ENCODE measurements at places on chromosomes 7 and 10.

DNA sequence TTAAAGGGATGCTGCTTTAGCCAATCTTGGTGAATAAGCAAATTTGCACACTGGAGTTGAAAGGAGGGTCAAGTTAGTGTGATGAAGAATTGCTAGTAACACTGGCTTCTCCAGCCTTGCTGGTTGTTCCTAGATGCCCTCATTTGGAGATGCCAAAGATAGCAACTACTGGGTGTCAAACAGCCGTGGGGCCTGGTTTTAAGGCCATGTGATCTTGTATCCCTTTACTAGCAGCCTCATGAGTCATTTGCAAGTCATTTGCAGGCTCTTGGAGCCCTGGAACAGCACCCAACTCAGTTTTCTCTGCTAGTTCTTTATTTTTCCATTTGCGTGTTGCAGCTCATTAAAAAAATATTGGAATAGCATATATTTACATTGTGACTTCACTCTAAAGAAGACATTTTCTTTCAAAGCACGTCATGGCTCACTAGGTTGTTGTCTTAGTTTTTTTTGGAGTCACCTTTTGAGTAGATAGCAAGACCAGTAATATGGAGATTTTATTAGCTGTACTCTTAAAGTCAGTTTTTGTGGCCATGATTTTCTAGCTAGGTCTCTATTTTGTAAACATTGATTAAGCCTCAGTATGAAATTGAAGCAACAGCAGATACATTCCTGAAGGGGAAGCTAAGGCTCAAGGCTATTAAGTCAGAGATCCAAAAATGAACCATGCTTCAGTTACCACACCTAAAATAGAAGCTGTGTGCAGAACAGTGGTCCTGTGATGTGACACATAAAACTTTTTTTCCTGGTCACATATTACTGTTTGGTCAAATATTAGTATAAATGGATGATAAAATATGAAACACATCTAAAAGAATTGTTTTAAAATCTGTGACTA, 1.3 kb downstream of the LSMEM1 start:
- H3K27ac ChIP-seq: no peak overlapping the region
- H3K4me1 ChIP-seq: no peaks in the 10 kb centered on the region
- DNase-seq: no peak
- H3K4me3 ChIP-seq: no peak overlapping the region

- H3K27ac ChIP-seq: no peak overlapping the region
- H3K36me3 ChIP-seq: peaks cover 6% of the 10 kb centered on the region
- no peaks in the 10 kb centered on the region for H3K27me3 ChIP-seq
- no peak overlapping the region for H3K4me3 ChIP-seq
- no peaks in the 10 kb centered on the region for H3K4me1 ChIP-seq
- no peak for DNase-seq
Observed at GRCh38 chr10:102785818-102786217, 42.1 kb downstream of the WBP1L start.

DNA sequence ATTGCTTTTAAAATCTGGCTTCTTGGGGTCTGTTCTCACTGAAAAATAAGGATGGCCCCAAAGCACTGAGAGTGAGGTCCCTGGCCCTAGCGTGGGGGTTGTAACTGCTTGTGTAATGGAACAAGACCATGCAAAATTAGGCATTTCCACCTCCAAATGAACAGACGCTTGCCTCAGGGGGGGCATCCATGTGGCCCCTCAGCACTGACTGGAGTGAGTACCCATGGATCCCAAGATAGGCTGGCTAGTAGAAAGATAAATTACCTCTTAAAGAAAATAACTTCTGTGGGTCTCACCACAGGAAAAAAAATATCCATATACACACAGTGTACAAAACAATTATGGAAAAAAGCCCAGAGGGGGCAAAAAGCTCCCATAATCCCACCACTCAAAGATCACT, 15.2 kb upstream of the CPA1 start:
- no peak overlapping the region for H3K4me3 ChIP-seq
- H3K4me1 ChIP-seq: no peaks in the 10 kb centered on the region
- H3K36me3 ChIP-seq: no peaks in the 10 kb centered on the region
- no peaks in the 10 kb centered on the region for H3K27me3 ChIP-seq

- H3K36me3 ChIP-seq: no peaks in the 10 kb centered on the region
- no peak overlapping the region for H3K4me3 ChIP-seq
- no peaks in the 10 kb centered on the region for H3K27me3 ChIP-seq
- H3K27ac ChIP-seq: no peak overlapping the region
Observed at GRCh38 chr7:19561121-19561805, 147.6 kb downstream of the POLR1F start.

DNA sequence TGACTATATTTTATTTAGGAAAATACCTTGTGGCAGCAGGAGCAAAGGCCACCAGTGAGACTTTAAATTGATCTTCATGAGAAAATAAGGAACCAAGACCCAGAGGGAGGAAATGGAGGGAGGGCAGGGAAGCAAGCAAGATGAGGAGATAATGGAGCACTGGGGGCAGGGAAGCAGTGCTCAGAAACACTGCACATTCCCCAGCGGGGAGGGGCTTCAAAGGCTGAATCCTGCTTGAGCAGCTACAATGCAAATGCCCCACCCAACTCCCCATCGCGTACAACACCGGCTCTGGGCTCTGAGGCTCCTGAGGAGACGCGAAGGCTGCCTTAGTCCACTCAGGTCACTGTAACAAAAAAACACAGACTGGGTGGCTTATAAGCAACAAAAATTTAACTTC, 503.8 kb downstream of the GRID1 start:
- no peaks in the 10 kb centered on the region for H3K27me3 ChIP-seq
- H3K4me3 ChIP-seq: no peak overlapping the region
- no peaks in the 10 kb centered on the region for H3K36me3 ChIP-seq
- DNase-seq: no peak
- no peak overlapping the region for H3K27ac ChIP-seq

DNA sequence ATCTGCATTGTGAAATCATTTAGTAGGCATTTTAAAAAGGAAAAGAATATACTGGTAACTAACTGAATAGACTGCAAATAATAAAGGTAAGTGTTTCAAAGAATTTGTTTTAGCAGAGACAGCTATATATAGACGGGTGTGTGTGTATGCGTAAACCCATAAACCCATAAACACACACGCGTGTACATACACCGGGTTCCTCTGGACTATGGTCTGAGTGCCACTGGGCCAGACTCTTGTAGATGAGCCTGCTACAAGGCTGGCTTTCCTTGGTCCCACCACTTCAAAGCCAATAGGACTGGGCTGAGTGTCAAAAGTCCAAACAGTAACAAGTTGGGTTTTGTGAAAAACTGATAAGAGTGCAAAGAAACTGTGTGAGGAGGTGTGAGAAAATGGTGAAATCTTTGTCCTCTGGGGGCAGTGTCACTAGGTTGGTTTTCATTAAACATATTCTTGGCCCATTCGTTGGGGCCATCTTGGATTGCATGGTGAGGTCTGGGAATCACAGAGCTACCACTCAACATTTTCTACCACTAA, 39.8 kb downstream of the GNA12 start:
- no peak overlapping the region for H3K27ac ChIP-seq
- H3K4me1 ChIP-seq: no peaks in the 10 kb centered on the region
- no peak for DNase-seq

- H3K27me3 ChIP-seq: no peaks in the 10 kb centered on the region
- H3K4me1 ChIP-seq: peaks cover 13% of the 10 kb centered on the region
- DNase-seq: no peak
- H3K27ac ChIP-seq: no peak overlapping the region
- peaks cover 41% of the 10 kb centered on the region for H3K36me3 ChIP-seq
Observed at GRCh38 chr7:5647816-5648215, 133.6 kb downstream of the RNF216 start.

- no peak for DNase-seq
- H3K36me3 ChIP-seq: no peaks in the 10 kb centered on the region
- no peak overlapping the region for H3K4me3 ChIP-seq
Observed at GRCh38 chr10:8531116-8531515, 476.6 kb downstream of the GATA3 start.

DNA sequence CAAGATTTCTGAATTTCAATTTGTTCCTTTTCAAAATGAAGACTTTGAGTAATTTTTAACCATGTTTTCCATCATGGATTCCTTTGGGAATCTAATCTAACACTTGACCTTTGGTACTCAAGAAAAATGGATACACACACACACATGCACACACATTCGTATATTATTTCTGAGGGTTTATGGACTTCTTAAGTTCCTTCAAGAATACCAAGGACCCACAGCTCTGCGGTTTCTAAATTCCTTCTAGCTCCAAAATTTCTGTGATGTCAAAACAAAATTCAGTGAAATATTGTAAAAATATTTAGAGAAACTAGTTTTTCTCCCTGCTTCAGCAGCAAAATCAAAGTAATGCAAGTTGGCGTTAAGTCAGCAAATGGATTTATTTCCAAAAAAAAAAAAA, 98.3 kb upstream of the FAM13C start:
- H3K27ac ChIP-seq: no peak overlapping the region
- no peaks in the 10 kb centered on the region for H3K4me1 ChIP-seq
- H3K27me3 ChIP-seq: no peaks in the 10 kb centered on the region
- no peaks in the 10 kb centered on the region for H3K36me3 ChIP-seq
- H3K4me3 ChIP-seq: no peak overlapping the region

GRCh38 chr7:29443552-29443951, 120.1 kb upstream of the PRR15 start:
- no peaks in the 10 kb centered on the region for H3K27me3 ChIP-seq
- DNase-seq: no peak
- H3K4me1 ChIP-seq: no peaks in the 10 kb centered on the region

DNA sequence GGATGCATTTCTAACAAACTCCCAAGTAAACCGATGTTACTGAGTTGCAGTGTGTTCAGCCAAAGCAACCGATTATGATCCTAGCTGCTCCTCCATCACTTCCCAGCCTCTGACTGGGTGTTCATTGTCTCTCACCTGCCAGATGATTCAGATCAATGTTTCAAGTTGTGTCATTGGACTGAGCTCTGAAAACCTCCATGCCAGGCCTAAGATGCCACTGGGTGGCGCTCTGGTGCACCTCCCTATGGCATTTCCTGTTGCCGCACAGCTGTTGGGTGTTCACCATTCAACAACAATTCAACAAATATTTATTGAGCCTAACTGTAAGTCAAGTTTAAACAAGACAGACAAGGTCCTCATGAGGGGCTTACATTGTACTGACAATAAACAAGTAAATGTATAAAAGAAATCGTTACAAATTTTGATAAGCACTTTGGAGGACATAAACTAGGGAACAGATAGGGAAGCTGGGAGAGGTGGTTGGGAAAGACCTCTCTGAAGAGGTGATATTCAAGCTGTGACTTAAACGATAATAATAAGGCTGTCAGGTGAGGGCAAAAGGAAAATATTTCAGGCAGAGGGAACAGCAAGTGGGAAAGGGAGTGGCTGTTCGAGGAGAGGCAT, 22.8 kb downstream of the RGR start:
- peak; percentile 29 for DNase-seq
- H3K4me1 ChIP-seq: no peaks in the 10 kb centered on the region
- no peaks in the 10 kb centered on the region for H3K36me3 ChIP-seq

DNA sequence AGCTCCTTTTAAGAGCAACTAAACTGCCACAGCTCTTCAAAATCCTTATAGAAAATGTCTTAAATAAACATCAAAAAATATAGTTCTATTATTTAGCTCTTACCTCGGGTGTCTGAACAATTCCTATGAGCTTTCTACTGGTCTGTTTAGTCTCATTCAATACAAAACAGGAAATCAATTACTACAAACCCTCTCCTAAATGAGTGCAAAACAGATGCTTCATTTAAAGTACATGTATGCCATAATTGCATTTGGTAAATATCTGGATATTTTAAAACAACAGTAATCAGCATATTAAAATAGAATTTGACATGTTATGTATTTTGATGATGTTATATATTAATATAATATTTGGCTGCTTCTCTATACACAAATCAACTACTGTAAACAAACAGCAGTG, 38.5 kb upstream of the MTPN start:
- H3K4me3 ChIP-seq: no peak overlapping the region
- H3K36me3 ChIP-seq: no peaks in the 10 kb centered on the region
- H3K4me1 ChIP-seq: no peaks in the 10 kb centered on the region
- H3K27me3 ChIP-seq: no peaks in the 10 kb centered on the region
- no peak overlapping the region for H3K27ac ChIP-seq

- H3K27me3 ChIP-seq: peaks cover 22% of the 10 kb centered on the region
- no peak within 1 kb of the TSS for H3K4me3 ChIP-seq
- no peak within 1 kb of the TSS for H3K27ac ChIP-seq
Observed at GRCh38 chr7:122304319-122304975, at the start of gene FEZF1. Gene FEZF1, minus strand, starts transcription at chr7:122304750. Its CDS starts 313 bp downstream, at chr7:122304437.

DNA sequence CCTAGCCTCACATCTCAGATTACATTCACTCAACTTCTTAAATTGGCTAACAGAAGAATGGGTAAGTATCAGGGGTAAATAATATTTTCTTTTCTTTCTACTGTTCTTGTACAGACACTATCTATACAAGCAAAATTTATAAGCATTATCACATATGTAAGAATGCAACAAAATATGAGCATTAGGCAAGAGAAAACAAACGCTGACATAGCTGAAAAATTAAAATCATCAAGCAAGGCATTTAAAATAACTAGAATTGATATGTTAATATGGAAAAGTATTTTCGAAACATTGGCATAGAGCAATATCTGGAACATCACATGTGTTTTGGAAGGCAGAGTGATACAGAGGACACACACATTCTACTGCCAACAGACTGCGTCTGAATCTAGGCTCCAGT, 1175.3 kb upstream of the LRRN3 start:
- H3K4me1 ChIP-seq: no peaks in the 10 kb centered on the region
- no peak overlapping the region for H3K4me3 ChIP-seq
- H3K27me3 ChIP-seq: no peaks in the 10 kb centered on the region
- H3K36me3 ChIP-seq: no peaks in the 10 kb centered on the region

- no peaks in the 10 kb centered on the region for H3K36me3 ChIP-seq
- H3K4me1 ChIP-seq: no peaks in the 10 kb centered on the region
- H3K27me3 ChIP-seq: no peaks in the 10 kb centered on the region
- H3K27ac ChIP-seq: no peak overlapping the region
- DNase-seq: no peak
- no peak overlapping the region for H3K4me3 ChIP-seq
Observed at GRCh38 chr7:130273081-130273932, 6.6 kb downstream of the CPA2 start.

- no peaks in the 10 kb centered on the region for H3K27me3 ChIP-seq
- H3K36me3 ChIP-seq: no peaks in the 10 kb centered on the region
- DNase-seq: no peak
- peaks cover 8% of the 10 kb centered on the region for H3K4me1 ChIP-seq
Observed at GRCh38 chr10:100341953-100342626, 4.9 kb upstream of the SCD start.

GRCh38 chr7:117621075-117621618, 141.3 kb downstream of the CFTR start:
- no peak for DNase-seq
- H3K27ac ChIP-seq: no peak overlapping the region
- no peaks in the 10 kb centered on the region for H3K27me3 ChIP-seq

GRCh38 chr10:58886406-58886805, 290.0 kb upstream of the PHYHIPL start:
- no peaks in the 10 kb centered on the region for H3K36me3 ChIP-seq
- no peak overlapping the region for H3K27ac ChIP-seq
- no peak for DNase-seq

- H3K4me3 ChIP-seq: no peak overlapping the region
- H3K27ac ChIP-seq: no peak overlapping the region
- DNase-seq: no peak
- no peaks in the 10 kb centered on the region for H3K4me1 ChIP-seq
Observed at GRCh38 chr7:132275416-132276233, 300.6 kb downstream of the PLXNA4 start.

GRCh38 chr7:33671531-33672262, 233.6 kb upstream of the BMPER start:
- DNase-seq: no peak
- no peak overlapping the region for H3K4me3 ChIP-seq

GRCh38 chr10:14688606-14689005, 86.1 kb downstream of the FAM107B start:
- H3K27ac ChIP-seq: no peak overlapping the region
- H3K27me3 ChIP-seq: no peaks in the 10 kb centered on the region
- no peaks in the 10 kb centered on the region for H3K4me1 ChIP-seq
- H3K36me3 ChIP-seq: no peaks in the 10 kb centered on the region
